ENCODE measurements at places on chromosomes 4 and X. TPM values are rescaled to one million over a fixed set of nuclear protein-coding genes. Genes with fewer than 3 reads are reported as not detected.

FRMD7 gene
- not detected for total RNA-seq

GATA1 gene
- not detected for total RNA-seq

GRPR gene
- total RNA-seq = not detected

GASK1B gene
- total RNA-seq = 95.3 TPM

CCSER1 gene
- 1.4 TPM for total RNA-seq

TMEM31 gene
- not detected for total RNA-seq

MSX1 gene
- total RNA-seq = 10.6 TPM

COL4A5 gene
- 26.7 TPM for total RNA-seq

MAPK10 gene
- total RNA-seq = under 0.01 TPM

VCX gene
- not detected for total RNA-seq

SNCA gene
- total RNA-seq = 160 TPM

All from epithelial cell of umbilical artery (primary cell).